CD4-positive, alpha-beta T cell treated with Interleukin-6 at 100 ng/mL for 8 hours (primary cell): ENCODE measurements at places on chromosomes 5 and 9.

GRCh38 chr5:74493411-74493810 lies 147.1 kb downstream of the ENC1 start:
- DNase-seq = no peak

DNA sequence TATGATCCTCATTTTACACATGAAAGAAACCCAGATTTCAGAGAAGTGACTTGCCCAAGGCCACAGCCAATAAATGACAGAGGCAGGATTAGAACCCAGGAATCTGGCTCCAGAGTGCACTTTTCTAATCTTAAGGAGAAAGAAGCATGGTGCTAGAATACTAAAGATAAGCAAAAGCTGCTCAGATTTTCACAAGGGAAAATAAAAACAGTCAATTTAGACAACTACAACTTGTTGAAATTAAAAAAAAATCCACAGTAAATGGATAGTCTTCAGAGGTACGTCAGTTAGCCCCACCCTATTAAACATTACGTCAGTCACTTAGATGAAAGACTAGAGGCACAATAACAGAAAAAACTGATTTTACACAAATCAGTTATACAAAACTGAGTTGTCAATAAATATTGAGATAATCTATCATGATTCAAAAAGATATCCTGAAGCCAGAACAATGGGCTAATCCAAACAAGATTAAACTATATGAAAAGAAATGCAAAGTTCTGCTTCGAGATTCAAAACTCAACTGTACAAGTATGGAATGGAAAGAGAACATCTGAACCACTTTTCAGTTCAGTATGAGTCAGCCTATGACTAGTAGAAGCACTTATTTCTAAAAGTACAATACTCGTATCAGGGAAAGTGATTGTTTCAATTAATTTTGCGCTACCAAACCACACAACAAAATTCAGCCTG lies 9.3 kb downstream of the TMEM245 start:
- no peak for DNase-seq

- DNase-seq = no peak
Observed at GRCh38 chr5:81525690-81526089, 131.8 kb upstream of the ACOT12 start.

DNA sequence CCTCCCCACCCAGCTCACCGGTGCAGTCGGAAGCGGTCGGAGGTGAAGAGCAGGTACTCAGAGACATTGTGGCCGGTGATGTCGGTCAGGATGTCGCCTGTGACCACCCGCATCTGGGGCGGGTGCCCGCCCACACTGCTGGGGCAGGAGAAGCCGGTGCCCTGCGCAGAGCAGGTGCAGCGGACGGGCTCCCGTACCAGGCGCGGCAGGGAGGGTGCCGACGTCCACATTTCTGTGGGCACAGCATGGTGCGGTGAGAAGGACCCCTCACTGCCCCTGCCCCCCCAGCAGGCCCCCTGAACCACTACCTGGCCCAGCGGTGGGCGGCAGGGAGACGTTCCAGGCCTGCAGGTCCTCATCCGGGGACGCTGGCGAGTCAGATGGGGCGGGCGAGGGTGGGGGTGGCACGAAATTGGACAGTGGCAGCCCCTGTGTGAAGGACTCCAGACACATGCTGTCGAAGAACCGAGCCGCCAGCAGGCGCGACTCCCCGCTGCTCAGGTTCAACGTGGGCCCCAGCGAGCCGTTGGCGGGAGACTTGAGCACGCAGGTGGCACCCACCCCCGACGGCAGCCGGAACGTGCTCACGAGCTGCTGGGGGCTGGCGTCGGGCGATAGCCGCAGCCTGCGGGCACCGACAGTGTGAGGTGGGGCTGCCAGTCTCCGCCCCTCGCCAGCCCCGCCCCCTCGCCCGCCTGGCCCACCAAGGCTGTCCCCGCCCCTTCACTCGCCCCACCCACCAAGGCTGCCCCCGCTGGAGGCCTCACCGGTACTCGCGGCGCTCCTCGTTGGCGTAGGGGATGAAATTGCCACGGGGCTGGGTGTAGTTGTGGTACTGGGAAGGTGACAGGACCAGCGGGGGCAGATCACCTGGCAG lies 15.1 kb downstream of the ABCA2 start:
- no peak for DNase-seq

DNA sequence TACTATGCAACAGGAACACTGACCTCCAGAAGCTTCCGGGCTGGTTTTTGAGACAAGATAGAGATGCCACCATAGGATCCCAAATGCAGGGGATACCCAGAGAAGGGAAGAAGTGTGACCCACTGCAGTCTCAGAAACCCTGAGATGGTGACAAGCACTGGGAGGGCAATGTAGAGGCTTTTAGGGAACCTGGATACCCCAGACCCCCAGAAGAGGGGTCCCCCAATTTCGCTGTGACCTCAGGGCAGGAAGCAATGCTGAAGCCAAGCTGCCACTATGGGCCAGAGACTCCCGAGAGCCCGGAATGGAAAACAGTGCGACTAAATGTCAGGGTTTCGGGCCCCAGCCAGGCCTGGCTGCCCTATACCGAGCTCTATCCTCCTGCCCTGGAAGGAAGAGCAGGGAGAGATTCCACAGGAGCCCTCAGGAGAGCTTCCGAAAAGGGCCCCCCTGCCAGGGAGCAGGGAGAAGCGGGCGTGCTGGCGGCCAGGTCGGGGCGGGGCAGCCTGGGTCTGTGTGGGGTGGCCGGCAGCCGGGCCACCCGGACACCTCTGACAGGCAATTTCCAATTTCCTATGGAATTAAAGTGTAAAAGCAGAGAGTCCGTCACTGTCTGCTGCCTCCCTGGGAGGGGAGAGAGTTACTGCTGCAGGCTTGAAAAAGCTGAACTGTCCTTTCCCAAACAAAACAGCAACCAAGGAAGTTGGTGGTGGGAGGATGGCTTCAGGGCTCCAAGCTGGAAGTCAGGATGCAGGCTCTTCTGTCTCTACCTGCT lies 154.2 kb downstream of the FGF18 start:
- no peak for DNase-seq

DNA sequence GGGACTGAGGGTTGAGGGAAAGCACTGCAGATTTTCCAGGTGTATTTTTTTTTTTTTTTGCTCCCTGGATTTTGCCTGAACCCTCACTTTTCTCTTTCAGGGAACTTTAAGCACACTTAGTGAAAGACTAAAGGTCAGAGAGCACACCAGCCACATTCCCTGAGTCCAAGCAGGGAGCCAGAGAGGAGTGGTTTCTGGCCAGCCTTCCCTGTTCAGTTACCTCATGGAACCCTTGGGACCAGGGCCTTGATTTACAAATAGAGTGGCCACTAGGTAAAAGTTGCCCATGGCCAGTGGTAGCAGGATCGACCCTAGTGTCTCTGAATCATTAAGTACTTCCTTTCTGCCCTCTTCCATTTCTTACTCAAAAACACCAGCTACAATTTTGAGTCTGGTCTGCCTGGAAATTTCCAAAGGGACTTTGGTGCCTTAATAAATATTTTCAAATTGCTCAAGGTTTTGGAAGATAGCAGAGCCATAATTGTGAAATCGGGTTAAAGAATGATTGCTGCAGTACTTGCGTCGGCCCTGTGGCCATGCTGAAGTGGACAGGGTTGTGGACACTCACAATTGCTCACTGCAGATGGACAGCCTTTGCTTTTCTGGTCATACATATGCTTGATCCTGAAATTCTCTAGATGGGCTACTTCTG lies 14.5 kb downstream of the PALM2AKAP2 start:
- no peak for DNase-seq

GRCh38 chr5:123047706-123048105 lies 11.2 kb upstream of the PPIC start:
- DNase-seq = no peak

DNA sequence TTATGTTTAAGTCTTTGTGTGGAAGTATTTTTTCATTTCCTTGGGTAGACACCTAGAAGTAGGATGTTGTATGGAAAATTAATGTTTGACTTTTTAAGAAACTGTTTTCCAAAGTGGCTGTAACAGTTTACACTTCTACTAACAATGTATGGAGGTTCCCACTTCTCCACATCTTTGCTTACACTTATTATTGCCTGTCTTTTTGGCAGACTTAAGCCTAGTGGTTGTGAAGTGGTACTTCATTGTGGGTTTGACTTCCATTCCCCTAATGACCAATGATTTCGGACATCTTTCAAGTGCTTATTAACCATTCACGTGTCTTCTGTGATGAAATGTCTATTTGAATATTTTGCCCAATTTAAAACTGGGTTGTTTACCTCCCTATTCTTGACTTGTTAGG lies 91.5 kb upstream of the CDKN2B start:
- DNase-seq = no peak

GRCh38 chr9:113476511-113476916 lies 13.0 kb downstream of the RGS3 start:
- DNase-seq = no peak

DNA sequence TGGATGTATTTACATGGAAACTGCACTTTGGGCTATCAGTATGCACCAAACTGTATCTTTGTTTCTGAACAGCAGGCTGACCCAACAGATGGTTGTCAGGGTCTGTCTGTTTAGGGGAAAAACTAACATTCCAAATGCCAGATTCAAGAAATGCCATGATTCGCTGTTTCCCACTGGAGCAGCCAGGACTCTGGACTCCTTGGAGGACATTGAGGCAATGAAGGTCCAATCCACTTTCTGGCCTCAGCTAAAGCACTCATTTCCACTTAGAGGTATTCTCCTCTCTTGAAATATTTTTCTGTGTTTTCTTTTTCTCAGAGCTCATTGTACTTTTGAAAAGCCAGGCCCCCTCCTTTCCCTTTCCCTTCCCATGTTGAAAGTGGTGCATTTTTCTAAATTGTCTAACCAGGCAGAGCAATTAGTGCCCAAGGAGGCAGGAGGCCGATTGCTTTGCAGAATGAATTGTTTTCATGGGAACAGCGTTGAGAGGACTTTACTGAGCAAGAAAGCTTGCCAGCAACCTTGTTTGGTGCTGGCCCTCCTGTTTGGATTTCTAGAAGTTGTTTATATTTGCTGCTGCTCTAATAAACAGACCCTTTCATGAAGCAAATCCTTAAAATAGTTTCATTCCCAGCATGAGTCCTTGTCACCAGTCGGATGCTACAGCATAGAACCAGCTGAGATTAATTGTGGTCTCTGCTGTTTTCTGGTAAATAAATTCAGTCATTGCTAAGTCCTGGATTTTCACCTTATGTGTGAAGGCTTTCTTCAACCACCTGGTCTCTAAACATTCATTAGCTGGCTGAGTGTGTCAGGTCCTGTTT lies 132.8 kb upstream of the TAF11L2 start:
- DNase-seq = no peak

DNA sequence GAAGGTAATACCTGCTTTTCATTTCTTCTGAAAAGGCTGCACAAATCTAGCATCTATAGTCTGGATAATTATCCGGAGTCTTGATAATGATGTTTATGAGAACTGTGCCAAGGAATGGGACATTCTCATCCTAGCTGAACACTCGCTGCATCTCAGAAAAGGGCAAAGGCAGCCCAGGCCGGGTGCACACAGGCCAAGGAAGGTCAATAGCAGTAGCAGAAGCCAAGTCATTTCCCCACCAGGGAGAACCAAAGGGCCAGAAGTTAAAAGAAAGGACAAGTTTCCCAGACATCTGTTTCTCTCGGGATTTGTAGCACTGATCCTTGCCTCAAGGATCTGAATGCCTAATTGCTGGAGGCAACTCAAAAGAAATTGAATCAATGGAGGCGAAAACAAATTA lies 66.1 kb upstream of the ANKRD55 start:
- no peak for DNase-seq

GRCh38 chr9:134355561-134356279 lies 29.5 kb downstream of the RXRA start:
- DNase-seq = no peak

DNA sequence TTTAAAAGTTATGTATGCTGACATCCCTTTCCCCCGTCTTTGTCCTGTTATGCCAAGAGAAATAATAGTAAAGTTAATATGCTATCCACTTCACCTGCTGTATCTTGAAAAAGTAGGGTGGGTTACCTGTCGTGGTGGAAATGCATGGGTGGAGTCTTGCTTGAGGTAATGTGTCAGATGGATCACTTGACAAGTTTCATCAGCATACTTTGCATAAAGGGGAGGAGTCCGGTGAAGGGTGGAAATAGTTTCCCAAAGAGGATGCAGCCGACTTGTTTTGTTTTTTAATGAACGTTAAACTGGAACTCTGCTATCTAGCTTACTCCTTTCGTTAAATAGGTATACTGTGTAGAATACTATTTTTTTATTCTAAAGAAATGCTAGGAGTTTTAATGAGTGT lies 9.0 kb upstream of the DMRT3 start:
- DNase-seq = no peak

DNA sequence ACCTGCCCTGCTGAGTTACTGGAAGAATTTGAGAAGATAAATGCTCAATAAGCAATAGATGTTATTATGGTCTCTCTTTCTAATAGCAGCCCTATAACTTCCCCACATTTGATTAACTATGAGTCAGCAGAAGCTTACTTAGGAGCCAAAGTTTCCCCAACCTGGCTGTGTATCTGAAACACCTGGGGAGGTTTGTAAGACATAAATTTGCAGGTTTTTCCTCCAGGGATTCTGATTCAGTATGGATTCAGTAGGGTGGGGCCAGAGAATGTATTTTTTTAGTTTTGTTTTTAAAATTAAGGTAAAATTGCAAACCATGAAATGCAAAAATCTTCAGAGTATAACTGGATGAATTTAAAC lies 44.9 kb upstream of the GNPDA1 start:
- no peak for DNase-seq

GRCh38 chr9:71966601-71967000 lies 55.2 kb downstream of the C9orf85 start:
- no peak for DNase-seq

GRCh38 chr9:128102861-128103588 lies 24.5 kb downstream of the PTGES2 start:
- DNase-seq = no peak

- DNase-seq = no peak
Observed at GRCh38 chr9:127642082-127642740, 30.1 kb downstream of the STXBP1 start.

DNA sequence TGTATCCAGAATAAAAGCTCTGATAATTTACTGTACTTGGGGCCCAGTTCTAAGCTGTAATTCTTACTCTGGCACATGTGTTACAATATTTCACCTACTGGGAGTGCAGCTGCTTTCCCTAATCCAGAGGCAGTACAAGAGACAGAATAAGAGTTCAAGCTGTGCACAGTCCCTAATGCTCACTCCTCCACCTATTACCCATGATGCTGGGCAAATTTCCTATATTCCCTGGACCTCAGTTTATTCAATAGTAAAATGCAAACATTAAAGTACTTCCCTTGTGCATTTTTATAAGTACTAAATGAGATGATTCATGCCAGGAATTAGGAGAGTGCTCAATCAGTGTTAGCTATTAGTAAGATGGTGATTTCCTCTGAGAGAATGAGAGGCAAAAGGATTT lies 28.0 kb upstream of the TAF11L2 start:
- no peak for DNase-seq
